NCI-H1105 (cell line): ENCODE measurements at places on chromosomes 2 and 18.

- no peak for DNase-seq
These were observed 344.4 kb downstream of the RND3 start for GRCh38 chr2:150143087-150143536.

DNA sequence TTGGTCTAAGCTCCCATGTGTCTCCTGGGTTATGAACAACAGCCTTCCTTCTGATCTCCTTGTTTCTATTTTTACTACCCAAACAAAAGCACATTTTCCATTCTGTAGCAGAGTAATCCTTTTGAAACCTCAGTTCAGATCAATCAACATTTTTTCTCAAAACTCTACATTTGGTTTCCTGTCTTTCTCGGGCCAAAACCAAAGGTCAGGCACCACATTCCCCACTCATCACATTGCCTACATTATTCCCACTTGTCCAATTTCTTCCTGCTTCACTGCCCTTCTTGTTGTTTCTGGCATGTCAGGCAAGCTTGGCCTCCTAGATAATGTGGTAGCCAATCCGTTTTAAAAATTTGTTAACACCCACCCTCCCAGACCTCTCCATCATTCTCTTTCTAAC is 196.8 kb downstream of the PPP1R1C start:
- no peak for DNase-seq

DNA sequence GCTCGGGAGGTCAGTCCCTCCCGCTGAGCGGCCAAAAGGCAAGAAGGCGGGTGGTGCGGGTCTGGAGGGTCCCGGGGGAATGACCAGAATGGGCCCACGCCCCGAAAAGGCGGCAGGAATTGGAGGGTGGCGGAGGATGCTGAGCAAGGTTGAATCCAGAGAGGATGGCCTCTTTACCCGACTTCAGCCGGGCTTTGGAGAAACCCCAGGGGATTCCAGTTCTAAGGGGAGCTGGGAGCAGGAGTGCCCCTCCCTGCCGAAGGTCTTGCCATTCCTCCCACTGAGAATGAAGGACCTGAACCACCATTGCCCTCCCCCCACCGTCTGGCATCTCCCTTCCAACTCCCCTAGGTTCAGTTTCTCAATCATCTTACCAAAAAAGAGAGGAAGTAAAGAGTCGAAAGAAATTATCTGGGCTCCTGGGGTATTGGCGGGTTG is 38.9 kb upstream of the ATP6V1B1 start:
- no peak for DNase-seq

DNA sequence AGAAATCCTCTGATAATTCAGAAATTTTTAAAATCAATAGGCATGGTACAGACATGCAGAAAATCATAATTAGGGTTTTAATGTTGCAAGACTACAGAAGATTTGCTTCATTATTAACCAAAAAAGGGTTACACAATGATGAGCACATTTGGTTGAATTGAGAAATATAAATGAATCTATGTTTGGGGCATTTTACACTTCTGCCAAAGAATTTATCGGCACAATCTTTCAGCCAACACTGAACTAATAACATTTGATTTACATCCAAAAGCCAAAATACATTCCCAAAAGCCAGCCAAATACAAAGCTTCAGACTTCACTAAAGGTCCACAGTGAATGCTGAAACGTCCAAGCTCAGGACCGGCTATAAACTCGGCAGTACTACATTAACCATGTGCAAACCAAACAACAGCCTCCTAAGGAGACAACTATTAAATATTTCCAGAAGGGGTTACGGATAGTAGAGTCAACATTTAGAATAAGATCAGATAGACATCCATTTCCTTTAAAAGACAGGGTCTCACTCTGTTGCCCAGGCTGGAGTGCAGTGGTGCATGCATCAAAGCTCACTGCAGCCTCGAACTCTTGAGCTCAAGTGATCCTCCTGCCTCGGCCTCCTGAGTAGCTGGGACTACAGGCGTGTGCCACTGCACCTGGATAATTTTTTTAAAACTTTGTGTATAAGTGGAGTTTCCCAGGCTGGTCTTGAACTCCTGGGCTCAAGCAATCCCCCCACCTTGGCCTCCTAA is 29.4 kb downstream of the SPRED2 start:
- DNase-seq = no peak

DNA sequence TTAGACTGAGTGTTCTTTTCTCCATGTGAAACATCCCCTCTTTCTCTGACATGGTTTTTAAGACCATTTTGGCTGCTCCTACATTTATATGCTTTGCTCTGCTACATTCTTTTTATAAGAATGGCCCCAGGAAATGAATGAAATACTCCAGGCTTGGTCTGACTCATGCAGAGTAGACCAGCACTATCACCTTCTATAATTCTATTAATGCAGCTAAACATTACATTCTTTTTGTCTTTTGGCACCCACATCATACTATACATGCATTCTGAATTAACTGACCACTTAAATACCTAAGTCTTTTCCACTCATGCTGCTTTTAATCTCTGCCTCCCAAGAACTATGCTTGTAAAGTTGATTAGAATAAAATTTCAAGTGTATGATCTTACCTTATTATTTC is 94.1 kb downstream of the AAK1 start:
- no peak for DNase-seq

- no peak for DNase-seq
These were observed 56.8 kb downstream of the PMS1 start for GRCh38 chr2:189841019-189841418.

- DNase-seq = no peak
These were observed 25.2 kb downstream of the RTN4 start for GRCh38 chr2:55025082-55025481.

DNA sequence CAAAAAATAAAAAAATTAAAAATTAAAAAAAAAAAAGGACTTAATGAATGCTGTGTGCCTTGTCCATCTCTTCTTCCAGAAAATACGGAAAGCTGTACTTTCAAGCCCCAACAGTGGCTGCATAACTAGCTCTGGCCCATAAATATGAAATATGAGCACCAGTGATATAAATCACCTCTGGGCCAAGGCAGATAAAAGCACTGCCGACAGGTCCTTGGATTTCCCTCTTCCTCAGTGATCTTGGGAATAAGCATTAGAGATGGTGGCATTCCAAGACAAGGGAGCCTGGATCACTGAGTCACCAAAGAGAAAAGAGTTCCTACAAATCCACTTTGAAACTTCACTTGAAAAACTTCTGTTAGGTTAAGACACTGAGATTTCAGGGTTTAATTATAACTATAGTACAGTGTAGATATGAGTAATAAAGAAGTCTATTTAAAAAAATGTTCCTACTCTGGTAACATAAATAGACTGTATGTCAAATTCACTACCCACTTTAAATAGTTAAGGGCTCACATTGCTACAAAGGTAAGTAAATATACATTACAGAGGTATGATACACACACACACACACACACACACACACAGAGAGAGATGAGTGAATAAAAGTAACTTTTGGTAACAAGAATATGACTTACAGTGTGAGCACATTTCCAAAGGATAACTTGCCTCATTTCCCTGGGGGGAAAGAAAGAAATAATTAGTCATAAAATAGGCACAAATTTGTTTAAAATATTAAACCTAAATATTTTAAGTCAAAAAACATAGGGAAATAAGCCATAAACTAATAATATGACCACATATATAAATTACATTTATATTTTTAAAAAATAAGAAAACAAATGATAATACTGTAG is 35.6 kb downstream of the PPP3R1 start:
- DNase-seq = no peak

- no peak for DNase-seq
These were observed 6.7 kb upstream of the ADCY3 start for GRCh38 chr2:24926602-24927252.

- no peak for DNase-seq
These were observed 633.2 kb upstream of the PKDCC start for GRCh38 chr2:41414486-41415230.

DNA sequence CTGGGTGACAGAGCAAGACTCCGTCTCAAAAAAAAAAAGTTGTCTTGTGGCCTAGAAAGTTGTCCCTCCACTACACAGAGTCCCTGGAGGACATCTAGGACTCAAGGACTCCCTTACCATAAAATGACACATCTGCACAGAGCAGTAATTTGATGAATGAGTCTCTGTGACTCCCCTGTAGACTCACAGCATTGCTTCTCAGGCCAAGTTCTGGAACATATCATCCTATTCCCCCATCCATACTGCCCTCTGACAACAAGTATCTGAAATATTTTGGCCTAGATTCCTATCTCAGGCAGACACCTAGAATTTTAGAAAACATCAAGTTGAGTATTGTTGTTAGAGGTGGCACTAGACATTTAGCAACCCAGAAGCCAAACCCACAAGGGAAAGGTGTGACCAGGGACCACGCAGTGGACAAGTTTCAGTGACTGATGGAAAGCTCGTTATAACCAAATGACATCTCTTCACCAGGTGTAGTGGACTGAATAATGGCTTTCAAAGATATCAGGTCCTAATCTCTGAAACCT is 97.9 kb upstream of the ATP8B1 start:
- DNase-seq = no peak

DNA sequence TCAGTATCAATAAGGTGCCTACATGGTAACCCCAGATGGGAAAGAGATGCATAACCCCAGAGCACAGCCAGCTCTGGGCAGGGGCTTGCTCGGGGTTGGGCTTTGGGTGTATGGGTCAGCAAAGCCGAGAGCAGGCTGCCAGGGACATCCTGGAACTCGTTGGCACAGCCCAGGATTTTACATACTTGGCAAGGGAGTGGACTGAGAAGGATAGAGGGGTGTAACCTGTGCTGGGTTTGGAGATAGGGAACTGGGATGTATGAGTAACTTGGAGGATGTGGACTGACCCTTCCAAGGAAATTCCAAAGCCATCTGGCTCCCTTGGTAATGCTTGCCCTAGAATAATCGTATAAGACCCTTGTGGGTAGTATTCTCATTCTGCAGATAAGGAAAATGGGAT is 44.2 kb downstream of the GPR39 start:
- no peak for DNase-seq
